ENCODE measurements at places on chromosomes 4 and X.

DNA sequence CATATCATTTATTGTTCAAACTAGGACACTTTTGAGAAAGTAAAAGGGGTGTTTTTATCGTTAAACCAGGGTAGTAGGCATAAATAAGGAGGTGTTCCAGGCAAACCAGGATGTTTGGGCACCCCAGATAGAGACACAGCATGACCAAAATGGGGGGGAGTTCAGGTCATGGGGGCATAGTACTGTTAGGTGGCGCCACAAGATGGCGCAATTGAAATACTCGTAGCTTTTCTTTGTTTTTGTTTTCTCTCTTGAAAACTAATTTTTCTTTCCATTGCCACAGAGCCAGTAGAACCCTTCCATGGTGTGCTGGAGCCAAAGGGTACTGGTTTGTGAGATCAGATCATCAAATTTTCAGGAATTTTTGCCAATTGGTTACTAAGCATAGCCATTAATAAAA, 283.4 kb downstream of the BCOR start:
- peak; percentile 6 for DNase-seq

DNA sequence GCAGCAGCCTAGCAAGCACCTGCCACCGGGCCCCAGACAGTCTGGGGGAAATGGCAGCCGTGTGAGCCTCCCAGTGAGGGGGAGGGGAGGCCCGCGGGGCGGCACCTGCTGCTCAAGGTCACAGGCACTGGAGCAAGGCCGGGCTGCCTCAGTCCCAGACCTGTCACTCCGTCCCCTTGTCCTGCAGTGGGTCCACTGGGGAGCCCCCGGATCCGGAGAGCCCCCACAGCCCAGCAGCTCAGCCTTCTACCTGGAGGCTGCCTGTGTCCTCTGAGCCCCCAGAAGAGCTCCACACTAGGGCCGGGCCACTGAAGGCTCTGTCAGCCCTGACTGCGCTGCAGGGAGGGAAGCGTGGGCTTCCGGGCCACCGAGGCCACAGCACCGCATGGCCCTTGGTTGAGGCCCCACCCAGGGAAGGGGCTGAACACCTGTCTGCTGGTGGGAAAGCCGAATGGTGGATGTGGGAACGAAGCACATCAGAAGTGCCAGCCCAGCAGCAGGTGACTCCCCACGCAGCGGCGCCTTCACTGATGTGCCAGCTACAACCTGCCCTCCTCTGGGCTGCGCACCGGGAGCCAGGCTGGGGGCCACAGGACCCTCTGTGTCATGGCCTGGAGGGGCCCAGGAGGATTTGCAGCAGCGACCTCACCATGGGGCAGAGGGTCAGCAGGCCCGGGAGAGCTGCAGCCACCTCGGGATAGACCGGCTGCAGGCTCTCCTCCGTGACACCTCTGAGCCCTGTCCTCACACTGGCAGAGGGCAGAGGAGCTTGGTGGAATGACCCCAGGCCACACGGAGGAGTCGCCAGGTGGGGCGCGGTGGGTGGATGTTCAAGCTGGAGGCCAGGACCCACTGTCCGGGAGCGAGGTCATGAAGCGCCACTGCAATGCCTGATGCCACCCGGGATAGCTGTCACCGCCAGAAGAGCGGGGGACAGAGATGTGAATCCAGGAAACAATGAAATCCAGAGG, 35.0 kb upstream of the MXD4 start:
- DNase-seq = no peak

GRCh38 chrX:48997455-48997854, 4.6 kb downstream of the GRIPAP1 start:
- no peak for DNase-seq

- no peak for DNase-seq
These were observed 253.4 kb downstream of the MAPK10 start for GRCh38 chr4:86106475-86106874.

DNA sequence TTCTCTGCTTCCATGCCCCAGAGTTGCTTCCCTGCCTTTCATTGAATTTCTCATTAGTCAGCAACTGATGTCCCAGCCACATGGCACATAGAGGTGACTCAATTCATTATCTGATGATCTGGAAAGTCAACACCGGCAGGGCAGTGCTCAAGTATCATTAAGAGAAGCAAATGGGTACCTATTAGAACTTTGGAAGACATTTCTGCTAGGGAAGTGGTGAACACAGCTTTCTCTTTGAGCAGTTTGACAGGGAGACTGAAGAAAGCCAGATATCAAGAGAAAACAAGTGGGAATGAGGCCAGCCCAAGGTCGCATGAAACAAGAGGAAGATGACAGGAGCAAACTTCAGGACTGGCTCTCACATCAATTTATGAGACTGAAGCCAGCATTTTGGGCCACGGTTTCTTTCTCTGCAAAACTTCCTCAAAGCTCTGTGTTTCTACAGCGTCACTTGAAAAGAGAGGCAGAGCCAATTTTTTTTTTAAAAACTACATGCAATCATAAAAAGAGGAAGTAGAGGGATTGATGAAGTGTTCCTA, 108.3 kb upstream of the RPS6KA3 start:
- no peak for DNase-seq
